SK-MEL-5 (cell line): ENCODE measurements at places on chromosomes 7 and 10. TPM values are rescaled to one million over a fixed set of nuclear protein-coding genes. Genes with fewer than 3 reads are reported as not detected.
A peak's percentile ranks its signal among the peaks of the same experiment; 100 is the strongest.

TSPAN33 gene
- total RNA-seq = 39.3 and 43.6 TPM in 2 replicates

POLR2J2 gene
- 2.4 and 2.5 TPM in 2 replicates for total RNA-seq

PNLIP gene
- not detected in 2 replicates for total RNA-seq

HOXA10 gene
- total RNA-seq = not detected in 2 replicates

ASIC3 gene
- total RNA-seq = 0.42 and 0.93 TPM in 2 replicates

CYP3A5 gene
- not detected in 2 replicates for total RNA-seq

SLC25A13 gene
- total RNA-seq = 167 and 196 TPM in 2 replicates

ZWINT gene
- total RNA-seq = 38.0 and 38.5 TPM in 2 replicates

MMD2 gene
- not detected in 2 replicates for total RNA-seq

SLC13A4 gene
- total RNA-seq = 0.21 TPM in 1 of 2 replicates, not detected in the other

CHAT gene
- not detected in 2 replicates for total RNA-seq

CPN1 gene
- total RNA-seq = 69.4 and 74.7 TPM in 2 replicates

ADAM22 gene
- 4.6 and 5.2 TPM in 2 replicates for total RNA-seq

CCDC126 gene
- 11.9 and 15.8 TPM in 2 replicates for total RNA-seq

TDRD1 gene
- total RNA-seq = not detected in 2 replicates

ATE1 gene
- total RNA-seq = 33.9 and 34.3 TPM in 2 replicates

ANKRD1 gene
- not detected in 2 replicates for total RNA-seq

PROSER2 gene
- total RNA-seq = 4.4 and 5.9 TPM in 2 replicates

IRF5 gene
- 6.3 and 6.9 TPM in 2 replicates for total RNA-seq

IL15RA gene
- total RNA-seq = 0.24 and 0.79 TPM in 2 replicates

CHPF2 gene
- total RNA-seq = 44.0 and 45.7 TPM in 2 replicates

SNX10 gene
- 203 and 210 TPM in 2 replicates for total RNA-seq

OPALIN gene
- total RNA-seq = not detected in 2 replicates

- no peak for DNase-seq
These were observed 173.7 kb downstream of the COBL start for GRCh38 chr7:51142741-51143385.

DNA sequence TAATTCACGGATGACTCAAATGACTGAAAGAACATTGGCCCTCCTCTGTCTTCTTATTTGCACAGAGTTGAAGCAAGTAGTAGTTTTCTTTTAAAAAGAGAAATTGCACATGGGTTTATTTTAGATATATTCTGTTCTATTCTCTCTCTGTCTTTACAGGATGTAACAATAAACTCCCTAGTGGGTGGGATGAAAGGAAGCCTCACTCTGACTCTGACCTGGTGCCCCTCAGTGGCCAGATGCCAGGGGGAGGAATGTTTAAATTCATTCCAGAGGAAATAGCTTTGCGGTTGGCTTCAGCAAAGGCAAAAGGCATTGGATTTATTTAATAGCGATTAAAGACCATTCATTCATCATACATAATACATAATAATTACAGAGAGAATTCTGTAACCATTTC lies 156.4 kb upstream of the MTPN start:
- DNase-seq = peak; percentile 39

- DNase-seq = no peak
These were observed 6.7 kb downstream of the KIAA1217 start for GRCh38 chr10:24215603-24216002.

DNA sequence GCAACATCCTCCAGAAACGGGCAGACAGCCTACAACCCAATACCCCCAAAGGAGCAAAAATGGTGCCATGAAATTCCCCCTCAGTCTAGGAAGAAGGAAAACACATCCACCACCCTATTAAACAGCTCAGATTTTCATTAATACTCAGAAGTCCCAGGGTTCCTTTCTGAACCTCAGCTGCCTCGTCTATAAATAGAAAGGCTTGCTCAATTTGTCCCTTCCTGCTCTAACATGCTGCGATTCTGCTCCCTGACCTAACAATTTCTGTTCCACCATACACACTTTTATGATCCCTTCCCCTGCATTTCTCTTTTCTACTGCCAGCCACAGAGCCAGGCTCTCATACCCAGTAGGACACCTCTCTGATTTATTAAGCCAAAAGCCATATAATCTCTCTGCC lies 68.1 kb downstream of the MTERF1 start:
- no peak for DNase-seq

DNA sequence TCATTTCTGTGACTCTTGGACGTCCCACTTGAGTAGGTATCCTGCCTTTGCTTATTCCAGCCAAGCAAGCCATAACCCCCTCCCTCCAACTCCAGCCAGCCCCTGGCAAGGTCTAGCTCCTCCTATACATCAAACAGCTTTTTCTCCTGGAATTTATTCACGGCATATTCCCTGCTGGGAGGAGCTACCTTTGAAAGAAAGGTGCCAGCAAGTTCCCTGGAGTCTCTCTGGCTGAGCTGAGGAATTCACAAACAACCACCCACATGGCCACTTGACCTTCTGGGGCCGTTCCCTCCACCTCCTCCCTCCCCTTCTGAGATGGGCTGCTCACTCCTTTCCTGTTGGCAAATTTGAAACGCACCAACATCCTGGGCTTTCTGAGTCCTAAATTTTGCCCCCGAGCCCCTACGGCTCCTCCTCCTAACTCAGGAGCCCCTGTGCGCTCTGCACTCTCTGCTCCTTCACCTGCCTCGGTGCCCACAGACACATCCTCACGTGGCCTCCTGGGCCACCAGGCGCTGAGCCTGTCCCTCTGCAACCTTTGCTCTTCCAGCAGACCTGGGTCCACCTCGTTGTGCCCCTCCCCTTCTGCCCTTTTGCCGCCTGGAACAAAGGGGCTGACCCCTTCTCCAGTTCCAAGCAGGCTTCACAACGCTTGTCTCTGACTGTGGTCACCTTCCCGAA lies 48.0 kb downstream of the HSPA12A start:
- no peak for DNase-seq

GRCh38 chr7:106814887-106815286 lies 50.2 kb upstream of the PIK3CG start:
- no peak for DNase-seq

GRCh38 chr10:79144351-79145173 lies 75.8 kb downstream of the ZMIZ1 start:
- DNase-seq = no peak

DNA sequence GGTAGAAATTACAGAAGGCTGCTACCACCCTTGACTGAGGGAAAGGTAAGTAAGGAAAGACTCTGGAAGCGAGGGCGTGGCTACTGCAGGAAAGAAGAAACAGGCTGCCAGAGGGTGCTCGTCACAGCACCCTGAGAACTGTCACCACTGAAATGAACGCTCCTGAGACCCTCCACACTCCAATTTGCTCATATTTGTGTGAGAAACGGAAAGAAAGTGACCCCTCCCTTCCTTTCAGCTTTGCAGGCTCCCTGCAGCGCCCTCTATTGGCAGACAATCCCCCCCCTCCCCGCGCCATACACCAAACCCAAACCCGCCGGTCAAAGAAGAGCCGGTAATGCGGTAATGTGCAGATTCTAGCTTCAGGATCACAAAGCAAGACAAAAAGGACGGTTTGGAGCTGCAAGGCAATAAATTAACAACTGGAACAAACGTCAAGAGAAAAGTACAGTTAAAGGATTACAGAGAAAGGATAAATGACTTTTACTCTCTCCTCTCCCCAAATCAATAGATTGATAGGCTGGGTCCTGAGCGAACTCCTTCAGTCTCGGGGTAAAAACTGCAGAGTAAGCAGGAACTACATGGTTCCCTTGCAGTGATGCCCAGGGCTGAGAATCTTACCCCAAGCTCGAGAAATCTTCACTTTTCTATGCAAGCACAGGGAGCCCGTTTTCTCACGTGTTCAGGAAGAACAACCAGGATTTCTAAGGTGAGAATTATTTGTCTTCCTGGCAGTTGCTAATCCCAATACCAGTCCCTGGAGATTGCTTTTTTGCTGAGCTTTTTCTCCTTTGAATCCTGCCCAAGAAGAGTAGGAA lies 47.6 kb downstream of the STEAP1B start:
- DNase-seq = no peak

GRCh38 chr7:41828911-41829310 lies 126.0 kb upstream of the INHBA start:
- no peak for DNase-seq

GRCh38 chr10:91034042-91034441 lies 113.2 kb upstream of the ANKRD1 start:
- DNase-seq = no peak

DNA sequence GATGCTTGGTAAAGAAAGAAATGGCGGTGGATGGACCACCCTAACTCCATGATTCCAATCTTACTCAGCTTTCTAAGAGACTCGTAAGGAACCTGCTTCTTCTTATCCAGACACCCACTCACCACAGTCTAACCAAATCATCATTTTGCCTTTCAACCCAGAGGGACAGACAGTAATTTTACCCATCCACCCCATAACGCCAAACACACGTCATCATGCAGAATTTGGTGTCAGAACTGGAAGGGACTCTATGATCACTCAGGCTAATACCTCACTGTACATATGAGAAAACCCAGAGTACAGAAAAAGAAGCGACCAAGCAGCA lies 388 bp downstream of the ECD start:
- no peak for DNase-seq

DNA sequence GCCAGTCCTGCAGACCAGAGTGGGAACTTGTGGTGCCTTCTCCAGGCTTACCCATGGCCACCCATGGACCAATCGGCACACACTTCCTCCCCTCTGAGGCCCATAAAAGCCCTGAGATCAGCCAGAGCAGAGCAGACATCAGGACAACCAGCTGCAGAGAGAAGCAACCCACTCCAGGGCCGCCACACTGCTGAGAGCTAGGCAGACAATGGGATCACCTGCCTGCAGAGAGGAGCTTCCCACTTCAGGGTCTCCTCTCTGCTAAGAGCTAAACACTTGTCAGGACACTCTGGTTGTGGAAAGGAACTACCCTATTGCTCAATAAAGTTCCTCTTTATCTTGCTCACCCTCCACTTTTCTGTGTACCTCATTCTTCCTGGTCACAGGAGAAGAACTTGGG lies 34.0 kb downstream of the C7orf25 start:
- no peak for DNase-seq

- DNase-seq = no peak
These were observed 24.2 kb upstream of the ICA1 start for GRCh38 chr7:8286118-8286517.

DNA sequence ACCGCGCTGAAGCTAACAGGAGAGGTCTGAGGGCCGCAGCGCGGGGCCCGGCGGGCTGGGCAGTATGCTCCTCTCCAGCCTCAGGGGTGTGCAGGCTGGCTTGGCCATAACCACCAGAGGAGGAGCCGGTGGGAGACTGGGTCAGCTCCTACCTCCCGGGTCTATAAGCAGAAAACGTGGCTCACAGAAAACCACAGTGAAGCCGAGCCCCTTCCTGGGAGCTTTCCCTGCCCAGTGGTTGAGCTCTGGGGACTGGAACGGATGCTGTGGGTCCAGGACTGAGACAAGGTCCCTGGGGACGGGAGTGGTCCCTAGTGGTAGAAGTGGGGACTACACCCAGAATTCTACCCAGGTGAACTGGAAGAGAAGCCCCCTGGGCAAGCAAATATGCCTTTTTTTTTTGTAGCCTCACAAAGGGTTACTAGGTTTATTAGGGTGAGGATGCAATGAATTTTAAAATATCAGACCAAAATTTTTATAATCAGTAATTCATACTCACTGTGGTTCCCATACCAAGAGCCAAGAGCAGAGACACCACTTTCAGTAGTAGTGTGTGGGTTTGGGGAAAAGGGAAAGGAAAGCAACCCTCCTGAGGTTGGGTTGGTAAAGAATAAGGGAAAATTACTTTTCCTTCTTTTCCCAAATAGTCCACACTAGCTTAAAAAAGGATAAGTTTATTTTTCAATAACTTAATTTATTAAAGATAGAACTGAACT lies 67.9 kb upstream of the PRKCQ start:
- peak; percentile 38 for DNase-seq

GRCh38 chr7:116212869-116213268 lies 2.5 kb downstream of the TES start:
- DNase-seq = peak; percentile 26

DNA sequence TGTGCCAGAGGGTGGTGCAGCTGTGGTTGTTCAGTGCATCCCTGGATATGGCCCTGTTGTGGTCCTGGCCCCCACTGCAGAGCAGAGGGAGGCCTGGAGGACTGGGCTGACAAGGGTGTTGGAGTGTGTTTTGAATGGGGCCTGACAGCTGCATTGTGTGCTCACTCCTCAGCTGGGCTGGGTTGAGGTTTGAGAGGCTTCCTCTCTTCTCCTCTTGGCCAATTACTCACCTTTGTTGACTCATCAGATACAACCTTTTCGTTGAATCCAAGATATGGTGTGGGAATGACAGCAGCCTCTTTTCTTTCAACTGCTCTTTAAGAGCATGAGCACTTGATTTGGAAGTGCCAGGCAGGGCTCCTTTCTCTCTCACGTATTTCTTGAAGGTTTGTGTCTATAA lies 228.5 kb upstream of the COBL start:
- no peak for DNase-seq

- DNase-seq = no peak
These were observed 41.1 kb upstream of the TMEM72 start for GRCh38 chr10:44870031-44870430.

- DNase-seq = no peak
These were observed 95.5 kb downstream of the MAP3K8 start for GRCh38 chr10:30529373-30529998.

- no peak for DNase-seq
These were observed 482.6 kb downstream of the RPS24 start for GRCh38 chr10:78516236-78516635.

DNA sequence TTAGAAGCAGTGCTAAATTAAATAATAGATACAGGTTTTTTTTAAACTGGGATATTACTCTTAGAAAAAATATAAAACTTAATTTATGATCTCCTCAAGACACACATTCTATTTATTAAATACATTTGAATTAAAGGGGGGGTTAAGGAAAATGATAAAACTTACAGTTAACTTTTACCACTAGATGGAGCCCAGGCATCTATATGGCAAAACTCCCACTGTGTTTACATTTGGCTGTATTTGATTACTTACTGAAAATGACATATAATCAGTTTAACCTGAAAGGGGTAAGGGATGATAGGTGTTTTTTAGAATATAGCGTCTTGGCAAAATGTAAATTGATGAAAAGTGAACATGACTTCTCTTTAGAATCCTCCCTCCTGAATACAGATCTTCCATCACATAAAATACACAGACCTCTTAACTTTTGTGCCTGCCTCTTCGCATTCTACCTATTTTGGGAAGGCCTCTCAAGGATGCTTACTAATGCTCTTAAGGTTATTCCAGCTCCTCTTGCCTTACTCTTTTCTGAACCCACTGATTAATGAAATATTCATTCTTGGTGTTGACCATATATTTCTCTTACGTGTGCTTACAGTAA lies 235.7 kb downstream of the AGMO start:
- DNase-seq = peak; percentile 70
